ENCODE measurements at places on chromosomes 16 and 17. TPM values are rescaled to one million over a fixed set of nuclear protein-coding genes. Genes with fewer than 3 reads are reported as not detected.

GRCh38 chr16:79618692-79619050 is 18.1 kb upstream of the MAF start:
- DNase-seq = no peak

- peak; percentile 60 for DNase-seq
Observed at GRCh38 chr16:8885674-8886592, 3.8 kb downstream of the LITAFD start.

- DNase-seq = no peak
Observed at GRCh38 chr16:17454162-17454730, 16.5 kb downstream of the XYLT1 start.

DNA sequence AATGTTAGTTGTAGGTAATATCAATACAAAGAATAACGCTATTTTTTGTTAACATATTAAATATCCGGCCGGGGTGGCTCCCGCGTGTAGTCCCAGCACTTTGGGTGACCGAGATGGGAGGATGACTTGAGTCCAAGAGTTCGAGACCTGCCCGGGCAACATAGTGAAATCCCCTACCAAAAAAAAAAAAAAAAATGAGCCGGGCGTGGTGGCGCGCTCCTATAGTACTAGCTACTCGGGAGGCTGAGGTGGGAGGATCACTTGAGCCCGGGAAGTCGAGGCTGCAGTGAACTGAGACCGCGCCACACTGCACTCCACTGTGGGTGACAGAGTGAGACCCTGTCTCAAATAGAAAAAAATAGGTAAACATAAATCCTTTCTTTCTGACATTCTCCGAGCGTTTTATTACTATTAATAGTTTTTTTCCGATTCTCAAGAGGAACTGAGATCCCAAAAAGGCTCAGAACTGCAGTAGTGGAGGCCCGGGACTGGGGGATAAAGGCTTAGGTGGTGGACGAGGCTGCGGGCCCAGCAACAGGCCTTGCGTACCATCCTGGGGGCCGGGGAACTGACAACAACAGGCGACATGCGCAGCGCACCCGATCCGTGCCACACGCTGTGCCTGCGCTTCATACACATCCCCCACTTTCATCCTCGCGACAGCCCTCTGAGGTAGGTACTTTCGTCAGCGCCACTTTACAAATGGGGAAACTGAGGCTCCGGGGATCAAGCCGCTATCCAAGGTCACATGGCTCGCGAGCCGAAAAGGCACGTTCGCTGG is 919 bp downstream of the N4BP1 start:
- no peak for DNase-seq

DNA sequence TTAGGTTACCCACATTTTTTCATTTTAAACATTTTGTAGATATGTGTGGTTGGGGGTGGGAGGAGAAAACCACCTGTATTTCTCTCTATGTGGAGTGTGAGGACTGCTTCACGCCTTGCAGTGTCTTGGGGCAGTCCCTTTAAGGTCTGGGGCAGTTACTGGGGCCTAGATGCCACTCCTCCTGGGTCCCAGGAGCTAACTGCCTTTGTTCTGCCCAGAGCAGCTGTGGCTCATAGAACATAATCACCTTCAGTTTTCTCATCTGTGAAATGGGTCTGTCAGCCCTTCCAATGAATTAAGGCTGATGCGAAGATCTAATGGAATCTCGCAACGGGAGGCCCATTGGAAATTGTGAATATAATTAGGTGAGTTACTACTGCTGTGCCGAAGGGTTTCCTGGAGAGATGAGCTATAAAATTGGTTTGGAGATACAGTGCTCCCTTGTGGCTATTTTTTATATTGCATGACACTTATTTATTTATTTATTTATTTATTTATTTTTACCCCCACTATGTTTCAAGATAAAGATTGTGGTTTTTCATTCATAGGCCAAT is 22.9 kb downstream of the DHRS7C start:
- no peak for DNase-seq

GRCh38 chr17:28570716-28571360 is 486 bp downstream of the PIGS start:
- DNase-seq = peak; percentile 55

DNA sequence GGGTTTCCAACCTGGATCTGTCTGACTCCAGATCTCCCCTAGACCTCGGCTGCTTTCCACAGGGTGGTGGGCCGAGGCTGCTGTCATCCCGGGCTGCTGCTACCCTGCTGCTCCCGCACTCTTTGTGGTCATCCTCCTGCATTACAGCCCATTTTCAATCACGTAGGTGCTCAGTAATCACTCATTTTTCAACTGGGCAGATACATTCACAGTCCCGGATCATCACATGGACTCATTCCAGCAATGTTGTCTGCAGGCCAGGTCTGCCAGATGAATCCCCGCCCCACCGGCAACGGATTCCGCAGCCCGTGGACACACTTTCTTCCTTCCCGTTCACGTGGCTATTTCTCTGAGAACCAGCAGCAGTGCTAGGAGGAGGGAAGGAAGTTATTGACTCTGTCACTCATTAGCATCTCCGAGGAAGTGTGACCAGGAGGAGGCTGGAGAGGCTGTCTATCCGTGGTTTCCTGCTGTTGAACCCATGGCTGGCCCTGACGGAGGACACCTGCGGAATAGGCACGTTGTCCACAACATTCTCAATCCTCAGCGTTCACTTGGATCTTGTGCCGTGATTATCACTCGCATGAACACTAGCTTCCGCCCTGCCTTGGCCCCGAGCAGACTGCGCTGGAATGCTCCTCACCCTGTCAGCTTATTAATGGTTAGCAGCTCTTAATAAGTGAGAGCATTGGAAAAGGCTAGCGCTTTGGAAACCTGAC is 14.7 kb upstream of the ZCCHC14 start:
- DNase-seq = peak; percentile 53

DNA sequence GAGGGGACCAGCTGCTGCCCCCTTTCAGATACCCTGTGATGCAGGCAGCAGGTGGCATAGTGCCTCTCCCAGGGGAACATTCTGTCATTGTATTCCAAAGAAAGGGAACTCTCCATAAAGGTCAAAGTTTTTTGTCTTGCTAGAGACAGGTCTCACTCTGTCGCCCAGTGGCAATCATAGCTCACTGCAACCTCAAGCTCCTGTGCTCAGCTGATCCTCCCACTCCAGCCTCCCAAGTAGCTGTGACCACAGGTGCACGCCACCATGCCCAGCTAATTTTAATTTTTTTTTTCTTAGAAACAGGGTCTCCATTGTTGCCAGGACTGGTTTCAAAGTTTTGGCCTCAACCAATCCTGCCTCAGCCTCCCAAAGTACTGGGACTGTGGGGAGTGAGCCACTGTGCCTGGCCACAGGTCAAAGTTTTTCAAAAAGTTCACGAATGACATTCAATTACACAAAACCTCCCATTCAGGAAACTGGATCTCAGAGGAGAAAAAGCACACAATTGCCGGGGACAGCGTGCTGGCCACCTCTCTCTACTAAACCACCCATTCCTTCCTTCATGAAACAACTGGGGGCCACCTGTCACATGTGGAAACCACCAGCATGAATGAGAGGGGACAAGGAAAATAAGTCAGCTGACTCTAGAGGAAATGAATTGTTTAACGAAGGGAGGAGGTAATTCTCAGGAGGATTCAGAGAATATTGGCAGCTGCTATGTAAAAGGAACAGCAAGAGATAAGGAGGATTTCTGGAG is 80.0 kb downstream of the MARCHF10 start:
- no peak for DNase-seq

DNA sequence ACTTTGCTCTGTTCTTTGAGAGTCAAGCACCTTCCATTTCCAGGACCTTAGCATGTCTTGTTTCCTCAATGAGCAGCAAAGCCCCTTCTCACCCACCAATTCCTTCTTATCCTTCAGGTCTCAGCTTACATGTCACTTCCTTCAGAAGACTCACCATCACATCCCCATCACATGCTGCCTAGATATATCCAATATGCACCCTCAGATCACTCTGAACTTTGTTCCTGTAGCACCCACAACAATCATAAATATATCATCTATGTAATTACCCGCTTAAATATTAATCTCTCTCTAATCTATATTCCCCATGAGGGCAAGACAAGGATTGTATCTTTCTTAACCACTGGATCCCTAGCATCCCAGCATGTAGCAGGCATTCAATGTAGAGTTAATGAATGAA is 30.4 kb downstream of the KANSL1 start:
- no peak for DNase-seq

GRCh38 chr16:70715860-70716357 is 30.1 kb upstream of the MTSS2 start:
- DNase-seq = peak; percentile 50

DNA sequence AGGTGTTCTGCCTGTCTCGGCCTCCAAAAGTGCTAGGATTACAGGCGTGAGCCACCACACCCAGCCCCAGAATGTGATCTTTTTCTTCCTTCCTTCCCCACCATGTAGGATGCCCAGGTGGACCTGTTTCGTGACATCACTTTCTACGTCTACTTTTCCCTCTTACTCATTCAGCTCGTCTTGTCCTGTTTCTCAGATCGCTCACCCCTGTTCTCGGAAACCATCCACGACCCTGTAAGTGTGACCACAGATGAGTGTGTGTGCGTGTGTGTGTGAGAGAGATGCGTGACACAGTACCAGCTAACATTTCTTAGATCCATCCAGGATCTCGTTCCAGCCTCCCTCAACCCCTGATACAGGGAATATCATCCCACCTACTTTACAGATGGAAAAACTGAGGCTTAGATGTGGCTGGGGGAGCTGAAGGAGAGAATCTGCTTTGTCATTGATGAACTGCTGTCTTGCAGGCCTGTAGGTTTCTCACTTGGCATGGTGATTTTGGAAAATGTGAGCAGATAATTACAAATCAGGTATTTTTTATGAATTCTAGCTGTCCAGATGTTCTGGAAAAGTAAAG is 67.1 kb downstream of the ABCC1 start:
- no peak for DNase-seq

DNA sequence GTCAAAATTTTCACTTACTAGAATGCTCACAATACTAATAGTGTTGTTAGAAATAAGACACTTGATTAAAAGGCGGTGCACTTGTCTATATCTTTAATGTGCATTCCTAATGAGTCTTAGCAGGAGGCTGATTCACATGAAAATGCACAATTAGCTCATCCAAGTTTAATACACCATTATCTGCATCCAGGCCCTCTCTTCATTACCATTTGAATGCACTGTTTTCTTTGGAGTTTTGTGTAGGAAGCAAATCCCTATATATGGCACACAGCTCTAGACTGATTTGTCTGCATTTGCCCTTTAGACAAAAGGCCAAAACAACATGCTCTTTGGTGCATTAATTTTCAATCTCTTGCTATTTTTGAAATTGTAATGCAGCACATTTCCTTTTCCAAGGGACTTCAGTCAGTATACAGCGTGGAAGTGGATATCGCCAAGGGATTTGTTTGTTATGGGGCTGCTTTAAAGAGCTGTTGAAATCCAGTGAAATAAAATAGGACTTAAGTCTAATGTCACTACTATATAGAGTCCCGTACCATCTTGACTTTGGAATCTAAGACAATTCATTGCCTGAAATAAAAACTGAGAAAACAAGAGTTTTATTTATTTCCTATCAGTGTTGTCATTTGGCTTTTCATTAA is 257.6 kb upstream of the CPHXL start:
- DNase-seq = no peak

DNA sequence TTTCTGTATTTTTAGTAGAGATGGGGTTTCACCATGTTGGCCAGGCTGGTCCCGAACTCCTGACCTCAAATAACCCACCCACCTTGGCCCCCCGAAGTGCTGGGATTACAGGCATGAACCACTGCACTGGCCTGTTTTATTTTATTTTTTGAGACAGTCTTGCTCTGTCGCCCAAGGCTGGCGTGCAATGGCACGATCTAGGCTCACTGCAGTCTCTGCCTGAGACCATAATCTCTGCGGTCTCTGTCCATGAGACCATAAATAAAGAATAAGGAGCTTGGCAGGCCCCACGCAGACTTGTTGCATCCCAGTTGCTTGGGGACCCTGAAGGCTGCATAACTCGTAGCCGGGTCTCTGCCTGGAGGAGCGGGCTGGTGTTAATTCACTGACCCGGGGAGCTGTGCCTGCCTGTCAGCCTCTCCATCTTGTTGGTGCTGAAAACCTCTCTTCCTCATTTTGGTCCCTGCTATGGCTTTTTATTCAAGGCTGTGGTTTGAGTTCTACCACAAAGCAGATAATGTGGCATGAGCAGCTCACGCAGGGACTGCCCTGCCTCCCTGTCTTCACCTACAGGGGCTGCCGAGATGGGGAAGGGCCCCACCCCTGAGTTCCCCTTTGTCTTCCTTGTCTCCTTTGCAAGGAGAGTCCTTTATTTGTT is 82.1 kb downstream of the MSI2 start:
- DNase-seq = no peak

- DNase-seq = no peak
Observed at GRCh38 chr16:68425498-68426346, 22.6 kb downstream of the SMPD3 start.

DNA sequence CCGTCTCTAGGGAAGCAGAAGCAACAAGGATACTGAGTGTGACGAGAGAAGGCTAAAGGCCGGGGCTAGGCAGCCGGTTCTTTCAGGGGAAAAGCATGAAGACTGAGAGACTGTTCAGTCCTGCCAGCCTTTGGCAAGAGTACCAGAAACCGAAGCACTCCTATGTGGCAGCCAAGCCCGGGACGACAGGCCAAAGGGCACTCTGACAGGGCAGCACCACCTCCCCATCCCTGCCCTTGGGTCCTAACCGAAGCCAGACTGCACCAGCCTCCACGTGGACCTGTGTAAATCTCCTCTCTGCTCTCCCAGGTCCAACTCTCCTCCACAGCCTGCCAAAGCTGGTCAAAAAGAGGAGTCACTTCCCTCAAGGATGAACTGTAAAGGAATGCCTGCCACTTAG is 23.5 kb upstream of the ALOX15 start:
- no peak for DNase-seq

Gene MEIOC
- not detected for total RNA-seq

Gene TBC1D28
- not detected for total RNA-seq

Gene COX6A2
- total RNA-seq = 1,093 TPM

Gene CA5A
- not detected for total RNA-seq

Gene GP1BA
- not detected for total RNA-seq

Gene AP2B1
- total RNA-seq = 144 TPM

Gene XYLT1
- total RNA-seq = 13.5 TPM

Gene C17orf78
- not detected for total RNA-seq

Gene TLCD2
- 6.1 TPM for total RNA-seq

Gene UTS2R
- 4.7 TPM for total RNA-seq

Gene FBXW10
- 0.17 TPM for total RNA-seq

Gene PHKG2
- 17.3 TPM for total RNA-seq

Gene HOXB1
- total RNA-seq = not detected

Gene DRC3
- total RNA-seq = 1.8 TPM

Gene MRPL45
- total RNA-seq = 29.6 TPM

Gene KRTAP3-2
- total RNA-seq = not detected

Gene CACNA1H
- 6.0 TPM for total RNA-seq

Gene CTRL
- 0.42 TPM for total RNA-seq

Gene HASPIN
- 0.11 TPM for total RNA-seq

Gene FA2H
- 0.57 TPM for total RNA-seq

Gene EVI2B
- 10.4 TPM for total RNA-seq
